Trophoblast cell (in vitro differentiated cells and primary cell): ENCODE measurements at places on chromosomes 3 and 15.

DNA sequence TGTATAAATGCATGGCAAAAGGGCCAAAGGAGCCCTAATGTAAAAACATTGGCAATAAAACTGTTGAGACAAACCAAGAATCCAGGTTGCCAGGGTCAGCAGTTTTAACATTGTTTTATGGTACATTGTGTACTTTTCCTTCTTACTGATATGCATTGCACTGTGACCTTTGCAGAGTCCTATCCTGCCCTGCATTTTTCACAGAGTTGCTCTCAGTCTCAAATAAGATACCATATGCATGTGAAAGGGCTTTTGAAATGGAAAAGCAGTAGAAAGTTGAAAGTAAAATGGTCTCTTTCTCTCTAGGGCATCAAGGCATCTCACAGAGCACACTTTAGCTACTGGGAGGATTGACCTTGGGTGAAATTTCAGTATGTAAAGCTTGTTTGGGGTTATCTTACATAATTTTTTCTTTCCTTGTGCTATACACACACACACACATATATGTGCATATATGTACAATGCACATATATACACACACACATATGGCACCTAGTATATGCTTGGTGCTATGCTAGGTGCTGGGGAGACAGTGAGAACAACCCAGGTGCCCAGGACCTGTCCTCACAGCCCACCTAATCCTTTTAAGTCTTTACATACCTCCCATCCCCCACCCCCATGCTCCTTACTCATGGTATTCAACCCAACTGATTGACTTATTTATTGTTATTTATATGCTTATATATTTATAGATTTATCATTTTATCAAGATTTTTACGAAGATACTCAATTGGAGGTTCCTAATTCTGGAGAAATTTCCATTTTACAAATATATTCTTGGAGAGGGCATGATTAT, 1.2 kb upstream of the PPP2R3A start:
- DNase-seq: no peak

DNA sequence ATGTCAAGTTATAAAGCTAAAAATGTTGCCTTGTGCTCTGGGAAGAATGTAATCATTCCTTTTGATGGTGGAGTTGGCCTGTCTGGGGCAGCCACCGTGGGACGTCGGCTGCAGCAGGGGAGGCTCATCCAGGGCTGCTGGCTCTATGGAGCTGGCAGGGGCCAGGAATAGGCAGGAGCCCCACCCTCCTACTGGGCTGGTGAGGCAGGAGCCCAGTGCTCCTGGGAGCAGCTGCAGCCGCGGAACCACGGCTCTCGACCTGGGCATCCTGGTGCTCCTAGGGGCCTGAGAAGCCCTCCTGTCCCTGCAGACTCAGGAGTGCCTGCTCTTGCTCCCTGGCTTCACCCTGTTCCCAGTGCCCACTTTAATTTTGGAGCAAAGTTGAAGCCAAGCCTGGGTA, 127.1 kb downstream of the DIPK2A start:
- no peak for DNase-seq

- DNase-seq: no peak
Observed at GRCh38 chr3:40299721-40300335, 9.7 kb upstream of the EIF1B start.

DNA sequence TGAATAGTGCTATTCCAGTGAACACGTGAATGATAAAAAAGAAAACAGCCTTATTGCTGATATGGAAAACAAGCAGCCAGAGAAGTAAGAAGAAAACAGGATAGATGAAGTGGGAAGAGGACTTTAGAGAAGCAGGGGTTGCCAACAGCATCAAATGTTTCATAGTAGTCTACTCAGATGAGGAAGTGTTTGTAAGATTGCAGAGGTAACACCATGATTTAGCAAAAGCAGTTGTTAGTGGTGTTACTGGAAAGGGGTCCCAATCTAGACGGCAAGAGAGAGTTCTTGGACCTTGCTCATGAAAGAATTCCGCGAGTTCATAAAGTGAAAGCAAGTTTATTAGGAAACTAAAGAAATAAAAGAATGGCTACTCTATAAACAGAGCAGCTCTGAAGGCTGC, 108.8 kb upstream of the MCTP2 start:
- DNase-seq: no peak

DNA sequence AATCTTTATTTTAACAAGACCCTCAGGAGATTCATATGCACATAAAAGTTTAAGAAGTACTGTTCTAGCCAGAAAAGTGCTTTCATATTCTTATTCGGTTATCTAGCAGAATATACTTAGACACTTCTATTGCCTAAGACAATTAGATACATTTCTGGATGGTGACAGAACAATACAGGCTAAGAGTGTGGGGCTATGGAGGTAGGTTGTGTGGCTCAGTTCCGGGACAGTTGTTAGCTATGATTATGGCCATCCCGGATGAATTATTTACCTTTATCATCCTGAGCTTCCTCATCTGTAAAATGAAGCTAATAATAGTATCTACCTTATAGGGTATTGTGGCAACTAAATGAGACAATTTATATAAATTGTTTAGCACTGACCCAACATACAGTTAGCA, 6.6 kb downstream of the FAM98B start:
- DNase-seq: no peak

DNA sequence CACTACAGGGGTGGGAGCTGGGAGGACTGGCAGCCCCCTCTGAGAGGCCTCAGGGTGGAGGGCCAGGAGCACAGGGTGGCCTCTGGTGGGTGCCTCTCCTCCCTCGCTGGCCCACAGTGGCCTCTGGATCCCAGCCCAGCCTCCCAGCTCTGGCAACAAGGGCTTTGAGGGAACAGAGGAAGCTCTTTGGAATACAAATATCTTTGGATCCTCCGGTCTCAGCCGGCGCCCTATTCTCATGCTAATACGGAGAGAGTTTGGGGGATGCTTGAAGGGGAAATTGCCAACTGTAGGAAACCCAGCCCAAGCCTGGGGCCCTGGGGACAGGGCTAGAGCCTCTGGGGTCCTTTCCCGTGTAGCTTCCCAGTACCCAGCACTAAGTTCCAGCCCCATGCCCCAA, 33.4 kb upstream of the INSYN1 start:
- no peak for DNase-seq

DNA sequence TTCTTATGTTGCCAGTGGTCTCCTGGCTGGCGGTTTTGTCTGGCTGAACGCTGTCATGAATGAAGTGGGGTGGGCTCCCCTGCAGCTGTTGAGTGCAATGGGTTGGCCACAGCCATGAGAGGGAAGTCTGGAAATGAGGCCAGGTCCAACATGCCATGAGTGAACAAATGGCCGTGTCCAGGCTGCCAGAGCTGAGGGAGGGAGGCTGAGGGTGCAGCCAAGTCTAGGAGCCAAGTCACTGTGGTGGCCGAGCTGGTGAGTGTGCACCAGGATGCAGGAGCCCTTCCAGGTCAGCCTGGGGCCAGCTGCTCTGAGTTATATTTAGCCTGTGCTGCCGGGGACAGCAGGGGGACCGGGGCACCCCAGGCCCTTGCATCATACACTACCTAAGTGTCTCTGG, 24.7 kb upstream of the PRR23E start:
- no peak for DNase-seq

DNA sequence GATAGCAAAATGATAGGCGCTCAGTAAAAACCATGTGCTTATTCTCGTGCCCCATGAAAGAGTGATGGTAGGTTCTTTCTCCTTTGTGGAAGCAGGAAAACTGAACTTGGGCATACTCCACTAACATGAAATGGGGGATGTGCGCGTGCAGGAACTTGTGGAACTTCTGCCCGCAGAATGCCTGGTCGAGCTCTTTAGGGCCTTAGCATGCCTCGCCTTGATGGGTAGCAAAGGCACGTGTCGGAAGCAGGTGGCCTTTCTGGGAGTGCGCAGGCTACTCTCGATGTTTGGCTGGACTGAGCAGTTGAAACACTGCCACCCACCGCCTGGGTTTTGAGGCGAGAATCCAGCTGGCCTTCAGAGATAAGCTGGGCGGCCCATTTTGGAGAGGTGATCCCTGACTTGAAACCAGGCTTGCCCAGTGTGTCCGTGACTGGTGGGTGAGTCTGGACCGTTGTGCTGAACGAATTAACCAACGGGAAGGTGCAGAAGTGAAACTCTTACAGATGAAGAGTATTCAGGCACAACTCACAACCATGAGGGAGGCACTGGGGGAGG, 842 bp downstream of the PCCB start:
- DNase-seq: peak; percentile 74

DNA sequence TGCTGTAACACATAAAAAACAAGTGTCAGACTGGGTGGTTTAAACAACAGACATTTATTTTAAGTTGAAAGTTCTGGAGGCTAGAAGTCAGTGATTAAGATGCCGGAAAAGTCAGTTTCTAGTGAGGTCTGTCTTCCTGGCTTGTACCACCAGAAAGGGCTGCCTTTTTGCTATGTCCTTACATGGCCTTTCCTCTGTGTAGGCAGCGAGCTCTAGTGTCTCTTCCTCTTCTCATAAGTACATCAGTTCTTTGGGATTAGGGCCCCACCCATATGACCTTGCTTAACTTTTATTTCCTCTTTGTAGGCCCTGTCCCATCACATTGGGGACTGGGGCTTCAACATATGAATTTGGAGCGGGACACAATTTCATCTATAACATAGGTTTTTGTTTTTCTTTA, 128.0 kb downstream of the BBX start:
- DNase-seq: no peak

- DNase-seq: no peak
Observed at GRCh38 chr3:179266701-179267211, 15.8 kb upstream of the KCNMB3 start.

DNA sequence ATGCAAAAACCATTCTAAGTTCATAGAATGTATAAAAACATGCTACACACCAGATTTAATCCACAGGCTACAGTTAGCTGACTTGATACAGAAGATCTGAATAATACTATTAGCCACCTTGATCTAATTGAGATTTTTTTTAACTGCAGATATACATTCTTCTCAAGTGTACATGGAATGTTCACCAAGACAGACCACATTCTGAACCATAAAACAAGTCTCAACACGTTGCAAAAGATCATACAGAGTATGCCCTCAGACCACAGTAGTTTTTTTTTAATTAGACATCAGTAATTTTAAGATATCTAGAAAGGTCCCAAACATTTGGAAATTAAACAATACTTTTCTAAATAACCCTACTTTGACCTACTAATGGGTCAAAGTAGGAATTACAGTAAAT, 83.3 kb downstream of the FGF7 start:
- DNase-seq: no peak

GRCh38 chr15:90531147-90531546, 1.4 kb downstream of the CRTC3 start:
- no peak for DNase-seq

DNA sequence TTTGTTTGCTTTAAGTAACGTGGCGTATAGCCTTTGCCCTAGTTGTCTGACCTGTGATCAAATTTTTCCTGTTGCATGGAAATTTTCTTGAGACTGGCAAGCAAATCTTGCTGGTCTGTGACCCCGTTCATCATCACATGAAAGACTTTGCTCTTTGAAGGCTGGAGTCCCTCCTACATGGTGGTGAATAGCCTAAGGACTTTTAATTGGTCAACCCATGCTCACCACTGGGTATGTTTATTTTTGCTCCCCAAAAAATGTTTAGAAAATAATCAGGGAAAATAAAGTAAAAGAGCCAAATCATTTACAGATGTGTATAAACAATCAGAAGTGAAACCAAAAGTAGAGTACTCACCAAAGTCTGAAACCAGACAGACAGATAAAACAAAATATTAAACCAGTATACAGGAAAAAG, 1075.3 kb upstream of the ALCAM start:
- no peak for DNase-seq

- no peak for DNase-seq
Observed at GRCh38 chr3:125010393-125010792, 45.4 kb downstream of the HEG1 start.

DNA sequence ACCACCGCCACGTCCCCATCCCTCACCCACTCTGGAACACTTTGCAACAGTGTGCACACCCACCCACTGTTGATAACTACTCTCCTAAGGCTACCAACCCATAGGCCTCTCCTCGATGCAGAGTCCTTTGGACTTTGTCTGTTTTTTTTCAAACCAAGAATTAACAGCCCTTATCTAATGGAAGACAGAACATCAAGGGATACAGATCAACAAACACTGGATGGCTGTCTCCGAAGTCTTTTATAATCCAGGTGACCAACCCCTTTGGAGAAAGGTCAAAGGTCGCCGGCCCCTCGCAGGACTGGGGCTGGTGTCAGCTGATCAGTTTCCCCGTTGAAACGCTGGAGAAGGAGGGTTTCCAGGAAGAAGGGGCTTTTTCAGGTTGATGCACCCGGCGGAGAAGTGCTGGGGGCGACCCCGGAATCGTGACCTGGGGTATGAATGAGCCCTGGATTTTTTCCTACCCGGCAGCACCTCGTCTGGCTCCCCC, 532 bp downstream of the B4GALT4 start:
- DNase-seq: peak; percentile 38

GRCh38 chr15:76674883-76675282, 230.3 kb downstream of the SCAPER start:
- DNase-seq: peak; percentile 57
